ENCODE measurements at places on chromosomes 11 and 22.

GRCh38 chr11:57728829-57729228 is 12.5 kb upstream of the SELENOH start:
- no peak for DNase-seq

DNA sequence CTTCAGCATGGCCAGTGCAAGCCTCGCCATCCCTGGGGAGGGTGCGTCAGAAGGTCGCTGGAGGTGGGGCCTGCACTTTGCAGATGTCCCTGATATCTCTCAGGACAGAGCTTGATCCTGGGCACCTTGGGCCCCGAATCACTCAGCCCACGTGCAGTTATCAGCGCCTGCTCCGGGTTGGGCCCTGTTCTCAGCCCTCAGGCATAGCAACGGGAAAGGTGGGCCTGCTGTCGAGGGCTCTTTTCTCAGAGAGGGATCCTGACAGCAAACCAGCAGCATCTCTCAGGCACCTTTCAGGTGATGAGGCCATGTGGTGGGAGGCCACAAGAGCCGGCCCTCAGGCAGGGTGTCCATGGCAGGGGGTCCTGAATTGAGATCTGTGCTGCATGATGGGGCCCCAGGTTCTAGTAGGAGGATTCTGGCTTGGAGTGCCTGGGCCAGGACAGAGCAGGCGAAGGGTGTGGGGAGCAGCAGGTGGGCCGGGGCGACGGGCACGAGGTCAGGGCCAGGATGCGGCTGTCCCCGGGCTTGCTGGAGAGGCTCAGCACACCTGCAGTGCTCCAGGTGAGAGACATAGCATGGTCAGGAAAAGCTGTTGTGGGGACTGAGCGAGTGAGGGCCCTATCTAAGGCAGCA is 280.5 kb downstream of the TBC1D22A start:
- no peak for DNase-seq

GRCh38 chr11:127859941-127860354 is 727.4 kb downstream of the ETS1 start:
- DNase-seq, result no peak

DNA sequence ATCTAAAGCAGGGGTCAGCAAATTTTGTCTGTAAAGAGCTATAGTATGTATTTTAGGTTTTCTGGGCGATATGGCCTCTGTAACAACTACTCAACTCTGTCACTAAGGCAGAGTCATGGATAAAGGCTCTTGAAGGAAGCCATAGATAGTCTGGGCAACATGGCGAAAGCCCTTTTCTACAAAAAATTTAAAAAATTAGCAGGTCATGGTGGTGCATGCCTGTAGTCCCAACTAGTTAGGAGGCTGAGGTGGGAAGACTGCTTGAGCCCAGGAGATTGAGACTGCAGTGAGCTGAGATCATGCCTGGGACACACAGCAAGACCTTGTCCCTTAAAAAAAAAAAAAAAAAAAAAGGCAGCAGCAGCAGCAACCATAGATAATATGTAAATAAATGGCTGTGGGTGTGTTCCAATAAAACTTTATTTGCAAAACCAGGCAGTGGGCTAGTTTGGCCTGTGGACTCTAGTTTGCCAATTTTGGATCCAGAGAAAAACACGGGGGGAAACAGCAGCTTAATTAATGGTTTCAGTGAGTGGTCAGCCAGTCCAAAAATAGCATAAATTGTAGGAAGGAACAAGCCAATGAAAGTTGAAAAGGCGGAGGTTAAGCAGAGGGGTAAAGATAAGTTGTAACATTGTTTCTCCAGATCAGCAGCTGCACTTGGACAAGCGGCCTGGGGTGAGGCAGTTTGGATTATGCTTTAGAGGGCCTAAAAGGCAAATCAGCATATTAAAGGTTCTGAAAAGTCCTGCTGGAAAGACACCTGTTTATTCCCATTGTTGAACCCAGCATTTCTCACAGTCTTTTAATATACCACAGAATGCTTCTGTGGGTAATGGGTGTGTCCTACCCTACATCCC is 62.6 kb downstream of the KIAA1671 start:
- no peak for DNase-seq

DNA sequence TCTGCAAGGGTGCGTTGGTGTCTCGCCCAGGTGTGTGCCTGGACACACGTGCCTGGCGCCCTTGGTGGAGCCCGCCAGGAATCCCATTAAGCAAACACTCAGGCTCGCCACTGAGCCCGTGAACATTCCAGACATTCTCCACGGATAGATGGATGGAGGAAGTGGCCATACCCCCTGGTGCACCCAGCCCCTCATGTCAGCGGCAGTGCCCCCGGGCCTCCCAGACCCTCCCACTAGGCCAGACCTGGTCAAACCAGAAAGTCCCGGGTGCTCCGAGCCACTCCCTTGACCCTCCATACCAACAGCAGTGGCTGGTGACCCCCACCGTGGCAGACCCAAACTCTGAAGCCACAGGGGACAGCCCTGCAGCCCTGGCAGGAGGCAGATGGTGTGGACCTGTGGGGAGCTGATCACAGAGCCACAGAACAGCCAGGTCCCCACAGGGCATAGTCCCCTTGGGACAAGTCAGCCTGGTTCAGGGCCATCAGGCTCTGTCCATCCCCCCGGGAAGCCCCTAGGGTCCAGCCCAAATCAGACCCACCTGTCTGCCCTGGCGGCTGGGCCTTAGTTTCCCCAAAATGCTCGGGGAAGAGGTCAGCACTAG is 1.9 kb downstream of the EPS8L2 start:
- no peak for DNase-seq

DNA sequence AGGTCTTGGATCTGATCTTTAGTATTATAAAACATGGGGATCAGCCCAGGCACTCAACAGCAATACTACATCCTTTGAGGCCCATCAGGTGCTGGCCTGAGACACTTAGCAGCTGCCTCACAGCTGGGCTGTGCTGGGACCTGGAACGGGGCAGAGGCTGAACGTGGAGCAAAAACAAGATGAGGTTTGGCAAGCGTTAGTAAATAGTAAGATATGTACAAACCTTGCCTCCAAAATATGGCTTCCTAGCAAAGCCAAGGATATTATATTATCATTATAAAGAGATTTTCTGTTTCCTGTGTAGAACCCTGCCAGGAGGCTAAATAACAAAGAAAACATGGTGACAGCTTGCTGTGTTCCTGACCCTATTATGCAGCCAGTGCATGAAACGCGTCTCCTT is 60.0 kb upstream of the SPON1 start:
- no peak for DNase-seq

GRCh38 chr11:6862961-6863360 is at the start of gene OR10A2:
Gene OR10A2, plus strand, starts transcription at chr11:6863057. Its CDS starts 6,698 bp downstream, at chr11:6869755.
- no peak for DNase-seq

GRCh38 chr11:10892250-10892649 is 34.4 kb upstream of the ZBED5 start:
- no peak for DNase-seq

GRCh38 chr22:47196881-47197772 is 434.7 kb downstream of the TBC1D22A start:
- no peak for DNase-seq

DNA sequence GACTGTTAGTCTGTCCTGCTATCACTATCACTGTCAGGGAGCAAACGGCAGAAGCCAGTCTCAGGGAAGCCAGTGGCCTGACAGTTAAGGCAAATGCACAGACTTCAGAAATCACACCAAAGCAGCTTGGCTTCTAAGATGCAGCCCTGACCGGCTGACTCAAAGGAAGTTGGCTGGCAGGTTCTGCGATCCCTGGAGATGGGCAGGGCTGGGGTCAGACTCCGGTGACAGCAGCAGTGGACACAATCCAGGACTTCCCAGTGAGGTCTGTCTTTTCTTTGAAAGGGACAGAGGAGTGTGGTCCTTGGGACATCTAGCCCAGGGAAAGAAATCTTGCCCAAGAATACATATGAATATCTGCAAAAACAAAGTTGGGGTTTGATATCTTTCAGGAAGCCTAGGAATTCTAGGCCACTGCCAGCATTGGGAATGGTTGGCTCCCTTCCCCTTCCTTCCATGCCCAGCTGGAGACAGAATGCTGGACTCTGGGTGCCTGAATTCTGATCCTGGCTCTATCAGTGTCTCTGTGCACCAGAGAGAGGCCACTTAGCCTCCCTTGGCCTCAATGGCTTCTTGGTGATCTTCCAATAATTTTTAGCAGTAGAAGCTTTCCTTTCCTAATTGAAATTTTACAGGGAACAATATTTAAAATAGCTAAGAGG is 108.9 kb downstream of the KIRREL3 start:
- DNase-seq, result no peak

GRCh38 chr22:27372969-27373670 is 428.4 kb downstream of the MN1 start:
- DNase-seq, result no peak

GRCh38 chr11:7874056-7874455 is 57.0 kb downstream of the OR10A6 start:
- no peak for DNase-seq

GRCh38 chr11:3091846-3092602 is 34.8 kb upstream of the CARS1 start:
- peak; percentile 41 for DNase-seq

- no peak for DNase-seq
Measured at GRCh38 chr11:119306373-119306890, 10.5 kb downstream of the MCAM start.

GRCh38 chr22:39955675-39956074 is 4.5 kb upstream of the TMA7B start:
- DNase-seq, result no peak

DNA sequence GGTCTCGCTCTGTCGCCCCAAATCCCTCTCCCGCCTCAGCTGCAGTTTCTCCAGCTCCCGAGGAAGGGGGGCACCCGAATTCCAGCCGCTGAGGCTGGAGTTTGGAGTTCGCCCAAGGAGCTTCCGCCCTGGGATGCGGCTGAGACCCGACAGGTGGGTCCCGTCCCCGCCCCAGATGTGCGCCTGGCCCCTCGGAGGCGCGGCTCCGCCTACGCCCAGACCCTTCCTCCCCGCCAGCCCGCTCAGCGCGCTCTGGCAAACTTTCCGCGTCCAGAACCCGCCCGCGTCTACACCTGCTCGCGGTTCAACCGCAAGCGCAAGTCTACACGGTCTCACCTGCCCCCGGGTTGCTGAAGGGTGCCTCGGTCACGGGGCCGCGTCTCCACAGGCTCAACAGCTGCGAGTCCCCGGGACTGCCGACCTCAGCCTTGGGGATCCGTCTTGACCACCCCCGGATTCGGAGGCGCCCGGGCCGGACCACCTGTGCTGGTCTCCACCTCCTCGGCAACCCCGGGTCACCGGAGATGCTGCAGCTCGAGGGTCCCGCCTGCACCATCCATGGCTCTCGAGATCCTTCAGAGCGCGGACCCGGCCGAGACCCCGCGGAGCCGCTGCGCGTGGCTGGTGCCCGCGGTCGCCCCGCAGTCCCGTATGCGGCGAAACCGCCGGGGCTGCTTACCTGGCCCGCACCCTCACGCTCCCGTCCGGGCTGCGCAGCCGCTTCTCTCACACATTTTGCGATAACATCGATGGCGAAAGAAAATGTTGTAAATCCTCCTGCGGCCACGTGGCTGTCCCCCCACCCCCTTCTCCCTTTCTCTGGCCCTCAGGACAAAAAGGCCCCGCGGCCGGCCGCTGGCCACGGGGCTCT is 63.6 kb downstream of the NFAM1 start:
- no peak for DNase-seq

GRCh38 chr11:84673753-84674152 is 953.4 kb downstream of the DLG2 start:
- no peak for DNase-seq

DNA sequence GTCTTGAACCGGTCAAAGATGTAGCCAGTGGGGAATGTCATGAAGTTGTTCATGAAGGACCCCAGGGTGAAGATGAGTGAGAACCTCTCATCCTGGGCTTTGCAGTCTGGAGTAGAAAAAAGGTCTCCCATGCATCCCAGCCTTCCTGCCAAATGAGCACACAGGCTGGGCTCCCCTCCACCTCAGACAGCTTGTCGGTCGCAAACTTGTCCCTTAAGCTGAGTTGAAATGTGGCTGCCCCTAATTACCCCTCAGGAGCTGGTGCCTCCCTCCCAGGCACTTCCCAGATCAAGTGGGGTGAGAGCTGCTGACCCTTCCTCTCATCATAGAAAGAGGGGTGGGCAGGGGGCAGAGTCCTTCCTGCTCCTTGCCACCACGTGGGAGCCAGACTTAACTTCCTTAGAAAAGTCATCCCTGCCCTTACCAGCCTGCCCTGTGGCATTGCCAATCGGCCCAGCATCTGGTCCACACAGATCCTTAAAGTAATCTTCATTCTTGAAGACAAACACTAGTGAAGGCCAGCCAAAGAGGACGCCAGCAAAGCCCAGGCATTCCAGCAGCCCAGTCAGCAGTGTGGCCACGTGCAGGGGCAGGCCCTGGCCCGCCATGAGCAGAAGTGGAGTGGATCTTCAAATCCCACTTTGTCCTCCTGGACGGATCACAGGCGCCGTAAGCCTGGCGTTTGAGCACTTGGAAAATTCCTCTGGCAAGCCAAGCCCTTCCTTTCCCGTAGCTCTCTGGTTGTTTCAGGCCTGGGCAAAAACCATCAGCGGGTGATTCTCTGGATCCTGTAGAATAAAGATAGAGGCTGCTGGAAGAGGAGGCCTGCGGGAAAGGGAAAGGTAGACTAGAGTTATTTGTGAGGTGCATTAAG is 1.1 kb downstream of the SLC43A3 start:
- DNase-seq, result no peak

DNA sequence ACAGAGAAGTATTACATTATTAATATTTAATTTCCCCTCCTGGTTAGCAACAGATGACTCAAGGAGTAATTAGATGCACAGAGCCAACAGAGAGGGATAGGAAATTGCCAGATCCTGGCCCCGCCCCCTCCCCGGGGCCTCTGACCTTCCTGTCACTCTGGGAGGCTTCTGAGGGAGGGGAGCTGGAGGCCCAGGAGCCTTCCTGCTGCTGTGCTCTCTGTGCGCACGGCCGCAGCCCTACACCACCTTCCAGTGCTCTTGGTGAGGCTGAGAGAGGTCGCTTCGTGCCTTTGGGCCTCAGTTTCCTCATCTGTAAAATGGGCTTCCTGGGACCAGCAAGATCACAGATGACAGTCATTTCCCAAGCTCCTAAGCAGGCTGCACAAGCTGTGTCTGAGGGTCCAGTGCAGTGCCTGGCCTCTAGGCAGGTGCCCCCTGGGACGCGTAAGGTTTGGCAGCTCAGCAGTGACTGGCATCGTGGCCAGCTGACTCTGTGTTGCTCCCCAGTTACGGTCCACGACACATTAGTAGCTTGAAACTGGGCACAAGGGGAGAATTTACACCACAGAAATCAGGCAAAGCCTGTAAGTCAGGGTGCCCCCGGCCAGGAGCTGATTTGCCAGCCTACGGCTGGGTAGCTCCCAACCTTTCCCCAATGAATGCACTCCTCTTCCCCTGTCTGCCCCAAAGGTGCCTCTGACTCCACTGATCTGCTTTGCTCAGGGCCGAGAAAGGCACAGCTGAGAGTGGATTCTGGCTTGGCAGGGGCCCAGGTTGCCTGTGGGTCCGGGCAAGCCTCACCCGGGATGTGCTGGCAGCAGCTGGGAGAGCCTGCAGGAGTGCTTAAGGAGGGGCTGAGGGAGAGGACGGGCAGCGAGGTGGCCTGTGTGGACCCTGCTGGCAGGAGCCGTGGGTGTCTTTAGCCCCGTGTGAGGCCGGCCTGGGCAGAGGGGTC is 2.3 kb downstream of the ADORA2A start:
- no peak for DNase-seq

DNA sequence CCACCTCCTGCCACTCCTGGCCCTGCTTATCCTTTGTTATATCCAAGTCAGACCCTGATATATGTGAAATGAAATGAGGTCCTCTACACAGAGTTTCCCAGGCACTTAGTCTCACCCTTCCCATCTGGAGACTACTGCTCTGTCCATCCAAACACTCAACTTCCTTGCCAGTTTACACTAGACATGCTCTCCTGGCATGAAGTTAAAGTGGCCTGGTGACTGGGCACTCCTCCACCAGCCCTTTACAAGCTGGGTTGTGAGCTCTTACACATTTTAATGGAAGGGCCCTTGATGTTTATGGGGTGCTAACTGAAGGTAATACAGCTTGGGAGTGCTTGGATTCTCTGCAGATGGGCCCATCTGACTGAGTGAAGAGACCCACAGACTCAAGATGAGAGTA is 216.1 kb upstream of the NARS2 start:
- no peak for DNase-seq

All from stimulated activated CD8-positive, alpha-beta memory T cell treated with anti-CD3 and anti-CD28 coated beads, Interleukin-4, amount 100 ng/mL, for 4 hours (primary cell).